Activated naive CD4-positive, alpha-beta T cell treated with anti-CD3 and anti-CD28 coated beads for 36 hours (primary cell): ENCODE measurements at places on chromosomes 5 and 9. TPM values are rescaled to one million over a fixed set of nuclear protein-coding genes. Genes with fewer than 3 reads are reported as not detected.

ADAMTS2 gene
- total RNA-seq, result not detected

TPPP gene
- 0.10 TPM for total RNA-seq

CCNH gene
- 58.1 TPM for total RNA-seq

FYB1 gene
- 129 TPM for total RNA-seq

OR1J2 gene
- total RNA-seq, result not detected

ITK gene
- total RNA-seq, result 340 TPM

WNT8A gene
- total RNA-seq, result not detected

SLC6A18 gene
- not detected for total RNA-seq

ADRA1B gene
- not detected for total RNA-seq

COL23A1 gene
- total RNA-seq, result not detected

JAKMIP2 gene
- total RNA-seq, result 0.17 TPM

ACTBL2 gene
- not detected for total RNA-seq

PDGFRB gene
- total RNA-seq, result 1.0 TPM

EIF4EBP3 gene
- total RNA-seq, result 27.2 TPM

NUTM2G gene
- total RNA-seq, result not detected

SPAAR gene
- total RNA-seq, result not detected

SHROOM1 gene
- 0.21 TPM for total RNA-seq

TIGD6 gene
- total RNA-seq, result 2.6 TPM

OBP2B gene
- total RNA-seq, result not detected

ZDHHC11 gene
- 3.6 TPM for total RNA-seq

PCDHB7 gene
- not detected for total RNA-seq

HNRNPK gene
- total RNA-seq, result 679 TPM

BAAT gene
- not detected for total RNA-seq

HNRNPH1 gene
- 713 TPM for total RNA-seq

SNX18 gene
- 3.9 TPM for total RNA-seq

C6 gene
- total RNA-seq, result not detected

CDKN2A gene
- 0.57 TPM for total RNA-seq

PCDHA1 gene
- not detected for total RNA-seq

TLX3 gene
- not detected for total RNA-seq

BTNL3 gene
- total RNA-seq, result not detected

CNTLN gene
- total RNA-seq, result 0.10 TPM

MOCS2 gene
- 30.9 TPM for total RNA-seq

C5orf58 gene
- total RNA-seq, result not detected

NOXA1 gene
- total RNA-seq, result 1.0 TPM

MEIKIN gene
- total RNA-seq, result 1.9 TPM

SLCO4C1 gene
- not detected for total RNA-seq

MARCOL gene
- total RNA-seq, result not detected

C5orf46 gene
- not detected for total RNA-seq

N4BP3 gene
- total RNA-seq, result 1.4 TPM

GCNT4 gene
- total RNA-seq, result 2.4 TPM

TAF11L9 gene
- total RNA-seq, result not detected

GARIN3 gene
- total RNA-seq, result 3.6 TPM

FOXD4L5 gene
- total RNA-seq, result not detected

PCDHGC5 gene
- total RNA-seq, result not detected

SLC34A1 gene
- total RNA-seq, result not detected

VLDLR gene
- total RNA-seq, result 8.6 TPM

MUSK gene
- total RNA-seq, result not detected

ATG12 gene
- 41.3 TPM for total RNA-seq

IL9 gene
- total RNA-seq, result not detected

CCDC192 gene
- total RNA-seq, result not detected

SLCO6A1 gene
- not detected for total RNA-seq

SPARC gene
- 0.45 TPM for total RNA-seq

CCL27 gene
- total RNA-seq, result not detected

UNC5A gene
- total RNA-seq, result not detected

MACIR gene
- total RNA-seq, result 5.5 TPM

NEUROG1 gene
- total RNA-seq, result not detected

FCN1 gene
- total RNA-seq, result not detected

SPINK13 gene
- not detected for total RNA-seq

PDLIM4 gene
- total RNA-seq, result not detected
